ENCODE measurements at places on chromosomes 13 and 19.

GRCh38 chr19:43574424-43575155 is 737 bp downstream of the XRCC1 start:
- DNase-seq: no peak

DNA sequence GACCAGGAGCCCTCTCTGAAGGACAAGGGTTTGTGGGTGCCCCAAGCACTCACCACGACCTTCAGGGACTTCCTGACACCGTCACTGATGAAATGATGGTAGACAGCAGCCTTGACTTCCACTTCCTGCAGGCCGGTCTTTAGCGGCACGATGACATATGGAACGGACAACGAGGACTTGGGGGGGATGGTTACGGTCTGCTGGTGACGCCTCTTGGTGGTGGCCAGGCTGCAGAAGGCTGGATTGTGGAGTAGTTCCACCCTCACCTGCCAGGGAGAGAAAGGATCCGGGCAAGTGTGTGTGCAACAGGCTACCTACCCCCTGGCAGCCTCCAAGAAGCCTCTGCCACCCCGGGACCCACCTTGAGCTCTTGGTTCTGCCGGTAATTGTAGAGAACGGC is 23.2 kb downstream of the C3 start:
- DNase-seq: no peak

DNA sequence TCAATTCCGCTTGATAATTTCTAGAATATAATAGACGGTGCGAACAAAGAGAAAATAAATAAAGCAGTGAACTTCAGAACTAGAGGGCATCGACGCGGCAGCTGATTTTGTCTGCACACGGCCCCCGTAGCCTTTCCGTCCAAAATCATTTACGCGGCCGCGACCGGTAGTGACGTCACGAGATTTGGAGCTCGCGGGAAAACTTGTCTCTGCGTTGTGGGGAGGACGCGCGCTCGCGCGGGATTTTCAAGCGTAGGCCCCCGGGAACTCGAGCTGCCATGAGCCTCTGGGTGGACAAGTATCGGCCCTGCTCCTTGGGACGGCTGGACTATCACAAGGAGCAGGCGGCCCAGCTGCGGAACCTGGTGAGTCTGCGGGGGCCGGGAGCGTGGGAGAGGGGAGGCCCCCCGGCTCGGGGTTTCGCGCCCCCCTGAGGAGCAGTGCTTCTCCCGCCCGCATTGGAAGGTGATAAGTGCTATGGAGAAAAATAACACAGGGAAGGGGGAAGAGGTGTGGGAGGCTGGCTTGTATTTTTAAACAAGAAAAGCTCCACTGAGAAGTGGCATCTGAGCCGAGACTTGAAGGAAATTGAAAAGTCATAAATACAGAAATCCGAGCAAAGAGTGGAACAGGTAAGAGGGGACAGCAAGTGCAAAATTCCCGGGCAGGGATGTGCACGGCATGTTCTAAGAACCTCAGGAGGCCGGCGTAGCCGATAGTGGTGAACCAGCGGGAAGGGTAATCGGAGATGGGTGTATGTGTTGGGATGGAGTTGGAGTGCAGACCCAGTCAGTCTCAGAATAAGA is at the start of gene RFC3:
Gene RFC3 (plus strand): TSS at position 249 of the 806 bp plus-strand sequence. CDS start 30 bp downstream, at position 279.
- DNase-seq: peak; percentile 83

DNA sequence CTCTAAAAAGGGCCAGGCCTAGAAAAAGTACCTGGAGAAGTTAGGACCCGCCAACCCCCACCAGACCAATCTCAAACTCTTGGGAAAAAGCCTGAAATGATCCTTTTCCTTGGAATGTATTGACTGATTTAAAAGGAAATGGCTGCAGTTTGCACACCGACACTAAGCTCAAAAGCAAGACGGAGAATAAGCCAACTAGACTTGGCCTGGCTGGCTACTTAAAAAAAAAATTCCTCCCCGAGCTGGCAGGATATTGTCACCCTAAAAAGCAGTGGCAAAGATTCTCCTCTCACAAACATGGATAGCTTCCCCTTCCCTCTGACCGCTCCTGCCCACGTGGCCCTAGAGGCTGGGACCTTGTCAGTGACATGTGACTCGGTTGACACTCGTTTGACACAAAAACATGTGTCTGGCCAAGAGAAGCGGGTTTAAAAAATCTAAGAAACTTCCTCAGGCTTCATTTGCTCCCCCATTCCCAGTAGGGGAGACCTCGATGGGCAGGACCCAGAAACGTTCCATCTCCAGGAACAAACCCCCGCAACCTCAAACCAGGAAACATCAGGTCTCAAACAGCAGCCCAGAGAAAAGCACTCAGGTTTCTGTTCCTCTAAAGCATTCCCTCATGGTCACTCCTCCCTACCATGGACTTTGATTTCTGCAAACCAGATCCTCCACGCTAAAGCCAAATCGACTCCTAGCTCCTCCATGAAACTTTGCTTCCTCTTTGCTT is 1.3 kb downstream of the RFX1 start:
- peak; percentile 20 for DNase-seq

DNA sequence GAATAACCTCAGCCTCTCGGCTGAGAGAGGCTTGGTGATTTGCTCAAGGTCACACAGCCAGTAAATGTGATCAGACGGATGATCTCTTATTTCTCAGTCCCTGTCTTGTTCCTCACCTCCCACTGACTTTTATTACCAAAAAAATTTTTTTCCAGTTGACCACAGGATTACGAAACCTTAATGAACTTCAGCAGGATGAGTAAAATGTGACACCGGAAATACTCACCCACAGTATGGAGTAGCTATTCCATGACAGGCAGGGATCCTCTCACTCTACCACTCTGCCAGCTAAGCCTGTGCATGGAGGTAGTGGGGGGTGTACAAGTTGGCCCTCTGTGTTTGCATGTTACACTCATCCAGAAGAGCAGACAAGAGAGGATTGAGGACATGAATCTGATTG is 916.4 kb downstream of the UQCRFS1 start:
- no peak for DNase-seq

- peak; percentile 22 for DNase-seq
These were observed 183.7 kb downstream of the COL4A1 start for GRCh38 chr13:110123041-110123809.

DNA sequence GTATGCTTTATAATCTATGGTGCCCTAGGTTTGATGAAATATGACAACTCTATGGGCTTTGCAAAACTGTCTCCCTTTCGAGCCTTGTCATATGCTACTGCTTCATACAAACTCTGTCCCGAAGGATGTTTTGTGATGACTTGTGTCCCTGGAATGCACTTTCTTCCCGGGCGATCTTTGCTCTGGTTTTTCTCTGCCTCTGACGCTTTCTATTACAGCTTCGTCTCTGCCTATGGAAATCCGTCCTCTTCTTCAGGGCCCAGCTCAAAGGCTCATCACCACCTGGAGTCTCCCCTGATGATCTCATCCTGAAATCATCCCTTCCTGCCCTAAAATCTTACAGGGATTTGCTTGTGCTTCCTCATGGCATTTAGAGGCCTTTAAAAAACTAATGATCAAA is 191.5 kb upstream of the KL start:
- DNase-seq: no peak

GRCh38 chr13:83780227-83780626 is 102.0 kb downstream of the SLITRK1 start:
- DNase-seq: no peak

- no peak for DNase-seq
These were observed 43.7 kb downstream of the TMEM255B start for GRCh38 chr13:113802761-113803160.

DNA sequence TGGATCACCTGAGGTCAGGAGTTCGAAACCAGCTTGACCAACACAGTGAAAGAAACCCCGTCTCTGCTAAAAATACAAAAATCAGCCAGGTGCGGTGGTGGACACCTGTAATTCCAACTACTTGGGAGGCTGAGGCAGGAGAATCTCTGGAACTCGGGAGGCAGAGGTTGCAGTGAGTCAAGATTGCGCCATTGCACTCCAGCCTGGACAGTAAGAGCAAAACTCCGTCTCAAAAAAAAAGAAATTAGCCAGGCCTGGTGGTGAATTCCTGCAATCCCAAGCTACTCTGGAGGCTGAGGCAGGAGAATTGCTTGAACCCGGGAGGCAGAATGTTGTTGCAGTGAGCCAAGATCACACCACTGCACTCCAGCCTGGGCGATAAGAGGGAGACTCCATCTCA is 12.2 kb upstream of the FBXW9 start:
- DNase-seq: no peak

DNA sequence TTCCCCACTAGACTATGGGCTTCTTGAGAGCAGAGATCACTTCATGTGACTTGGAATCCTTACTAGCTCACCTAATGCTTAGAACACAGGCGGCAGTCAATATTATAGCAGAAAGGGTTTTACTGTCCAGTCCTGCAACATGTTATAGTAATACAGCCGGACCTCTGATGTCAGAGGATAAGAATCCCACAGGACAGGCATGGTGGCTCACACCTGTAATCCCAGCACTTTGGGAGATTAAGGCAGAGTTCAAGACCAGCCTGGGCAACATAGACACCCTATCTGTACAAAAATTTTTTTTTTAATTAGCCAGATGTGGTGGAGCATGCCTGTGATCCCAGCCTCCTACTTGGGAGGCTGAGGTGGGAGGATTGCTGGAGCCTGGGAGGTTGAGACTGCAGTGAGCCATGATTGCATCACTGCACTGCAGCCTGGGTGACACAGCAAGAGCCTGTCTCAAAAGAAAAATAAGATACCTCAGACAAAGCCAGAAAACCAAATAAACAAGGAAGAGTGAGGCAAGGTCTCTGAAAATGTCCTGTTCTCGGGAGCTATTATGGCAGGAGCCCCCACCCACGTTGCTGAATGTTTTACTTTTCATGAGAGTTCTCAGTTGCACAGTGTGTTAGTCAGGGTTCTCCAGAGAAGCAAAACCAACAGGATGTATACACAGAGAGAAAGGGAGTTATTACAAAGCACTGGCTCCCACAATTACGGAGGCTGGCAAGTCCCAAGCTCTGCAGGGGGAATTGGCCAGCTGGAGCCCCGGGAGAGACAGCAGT is 100.8 kb downstream of the UBL3 start:
- DNase-seq: no peak

GRCh38 chr13:27396252-27396846 is 28.1 kb upstream of the GTF3A start:
- DNase-seq: no peak

GRCh38 chr19:5719274-5719960 is 529 bp downstream of the LONP1 start:
- DNase-seq: no peak

DNA sequence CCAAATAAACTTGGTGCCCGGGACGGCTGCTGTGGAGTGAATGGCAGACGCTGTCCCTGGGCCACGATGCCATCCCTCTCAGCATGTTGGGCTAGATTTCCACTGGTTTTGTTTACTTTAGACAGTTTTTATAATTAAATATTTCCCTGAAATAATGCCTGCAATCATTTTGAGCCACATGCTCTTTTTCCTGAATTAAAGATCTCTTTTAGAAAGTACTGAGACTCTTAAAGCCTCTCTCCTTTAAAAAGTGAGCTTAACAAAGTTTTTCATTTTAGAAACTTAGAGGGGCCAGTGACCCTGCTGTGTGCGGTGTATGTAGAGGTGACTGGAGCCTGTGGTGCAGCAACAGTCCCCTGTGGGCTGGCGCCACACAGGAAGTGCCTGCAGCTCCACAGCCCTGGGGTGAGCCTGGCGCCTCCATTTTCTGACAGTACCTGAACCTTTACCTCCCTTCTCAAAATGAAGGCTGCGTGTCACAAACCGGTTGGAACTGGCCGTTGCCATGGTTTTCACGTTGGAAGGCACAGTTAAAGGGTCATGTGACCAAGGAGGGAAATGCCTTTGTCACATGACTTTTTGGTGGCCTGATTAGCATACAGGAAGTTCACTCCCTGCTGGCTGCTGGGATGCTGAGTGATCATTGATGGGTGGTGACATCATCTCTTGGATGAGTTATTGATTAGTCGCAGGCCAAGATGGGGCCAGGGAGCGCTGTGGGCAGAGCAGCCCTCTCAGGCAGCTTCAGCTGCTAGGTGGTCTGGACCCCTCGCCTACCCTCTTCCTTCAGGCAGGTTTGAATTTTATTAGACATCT is 26.3 kb downstream of the TSSK6 start:
- peak; percentile 13 for DNase-seq

- no peak for DNase-seq
These were observed 164.6 kb downstream of the ABCC4 start for GRCh38 chr13:95136638-95137037.

DNA sequence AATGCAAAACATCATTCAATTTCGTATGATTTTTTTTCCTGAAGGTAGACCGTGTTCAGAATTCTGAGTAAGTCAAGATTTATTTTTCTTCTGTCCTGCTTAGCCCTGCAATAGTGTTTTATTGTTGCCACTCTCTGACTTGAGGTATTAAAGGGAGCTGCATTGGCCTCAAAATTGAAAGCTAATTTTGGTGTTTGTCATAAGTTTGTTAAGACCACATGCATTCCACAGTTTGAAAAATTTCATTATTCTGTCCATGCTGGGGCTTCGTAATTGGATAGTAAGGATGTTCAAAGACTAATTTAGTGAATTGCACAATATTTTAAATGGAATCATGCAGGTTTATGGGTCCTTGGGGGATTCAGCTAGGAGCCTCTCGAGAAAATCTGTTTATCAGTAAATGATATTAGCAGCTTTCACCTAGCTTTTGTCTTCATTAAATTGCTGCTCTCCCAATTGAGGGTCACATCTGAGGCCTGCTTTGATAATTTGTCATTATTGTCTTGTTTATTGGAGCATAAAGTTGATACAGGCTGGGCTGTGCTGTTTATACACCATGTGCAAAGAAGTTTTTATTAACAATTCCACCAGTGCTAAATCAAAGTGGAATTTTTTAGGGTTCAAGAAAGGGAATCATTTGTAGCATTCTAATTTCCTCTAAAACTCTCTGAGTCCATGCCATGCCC is 339.8 kb upstream of the OBI1 start:
- DNase-seq: no peak

DNA sequence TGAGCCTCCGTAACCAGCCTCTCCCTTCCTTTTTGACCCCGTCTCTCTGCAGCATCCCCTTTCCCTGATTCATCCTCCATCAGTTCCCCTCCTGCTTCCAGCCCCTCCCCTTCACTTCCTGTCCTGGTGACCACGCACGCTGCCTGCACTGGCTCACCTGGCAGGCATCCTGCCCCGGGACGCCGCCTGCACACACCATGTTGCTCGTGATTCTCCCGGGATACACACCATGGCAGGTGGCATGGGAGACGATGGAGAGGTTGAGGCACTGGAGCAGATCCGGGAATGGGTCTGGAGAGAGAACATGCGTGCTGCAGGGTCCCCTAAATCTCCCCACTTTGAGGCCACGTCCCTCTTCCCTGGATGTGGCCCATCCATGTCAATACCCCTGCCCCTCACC is 4.2 kb downstream of the KLK12 start:
- DNase-seq: no peak

DNA sequence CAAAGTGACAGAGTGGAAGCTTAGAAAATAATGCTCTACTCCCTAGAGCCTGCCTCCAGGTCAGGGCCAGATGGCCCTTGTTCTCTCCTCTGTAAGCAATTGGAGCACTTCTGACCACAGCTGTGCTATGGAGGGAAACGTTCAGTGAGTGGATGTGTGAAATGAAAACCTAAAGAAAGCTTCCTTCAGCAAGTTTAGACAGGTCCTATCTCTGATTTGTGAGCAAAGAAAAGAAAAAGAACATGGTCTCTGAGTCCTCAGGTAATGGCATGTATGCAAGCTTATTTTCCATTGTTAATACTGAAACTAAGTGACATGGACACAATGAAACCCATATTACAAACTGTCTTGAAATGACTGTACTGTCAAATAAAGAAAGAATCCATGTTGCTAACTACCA is 1486.8 kb downstream of the EFNB2 start:
- DNase-seq: no peak

- DNase-seq: no peak
These were observed 10.6 kb upstream of the ZNF460 start for GRCh38 chr19:57269515-57270250.

- DNase-seq: no peak
These were observed 556.3 kb upstream of the ARGLU1 start for GRCh38 chr13:107124129-107124718.

Measured in anterior cingulate cortex (tissue), 58 donors.